Heart left ventricle (tissue), 16 donors: ENCODE measurements at places on chromosomes 16 and 17. TPM values are rescaled to one million over a fixed set of nuclear protein-coding genes. Genes with fewer than 3 reads are reported as not detected.
A peak's percentile ranks its signal among the peaks of the same experiment; 100 is the strongest.

DNA sequence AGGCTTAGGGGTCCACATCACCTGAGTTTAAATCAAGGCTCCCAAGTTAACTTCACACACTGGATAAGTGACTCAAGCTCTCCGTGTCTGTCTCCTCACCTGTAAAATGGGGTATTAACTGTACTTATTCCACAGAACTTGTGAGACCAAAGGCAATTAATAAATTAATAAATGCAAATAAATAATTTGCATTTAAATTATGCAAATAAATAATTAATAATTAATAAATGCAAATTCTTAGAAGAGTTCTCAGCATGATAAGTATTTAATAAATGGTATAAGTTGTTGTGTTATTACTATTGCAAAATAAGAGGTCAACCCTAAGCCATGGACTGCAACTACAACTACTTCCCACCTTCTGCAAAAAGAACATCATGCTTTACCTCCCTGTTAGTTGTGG lies 13.7 kb upstream of the CXCL16 start:
- no peak for DNase-seq

- DNase-seq: no peak
Measured at GRCh38 chr16:70359552-70359951, 12.8 kb downstream of the DDX19A start.

DNA sequence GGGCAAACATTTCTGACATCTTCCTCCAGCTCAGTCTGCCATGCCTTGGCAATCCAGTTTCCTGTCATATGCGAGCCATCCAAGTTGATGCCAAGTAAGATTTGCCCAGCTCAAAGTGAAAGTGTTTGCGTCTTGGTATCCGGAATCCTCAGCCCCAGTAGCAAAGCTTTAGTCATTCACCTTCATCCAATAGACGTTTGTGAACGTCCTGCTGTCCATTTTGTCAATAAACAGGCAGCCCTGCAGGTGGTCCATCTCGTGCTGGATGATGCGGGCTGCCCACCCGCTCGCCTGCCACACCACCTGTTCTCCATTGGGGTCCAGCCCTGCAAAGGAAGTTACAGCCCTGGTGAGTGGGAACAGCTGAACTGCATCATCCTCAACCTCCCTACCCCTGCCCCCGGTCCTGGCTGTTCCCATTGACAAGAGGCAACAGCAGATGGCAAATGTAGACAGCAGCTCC lies 1.5 kb downstream of the PDF start:
- no peak for DNase-seq

Gene HAS3
- polyA plus RNA-seq: 0.27 TPM

- no peak for DNase-seq
Measured at GRCh38 chr17:79457376-79457775, 153.5 kb downstream of the RBFOX3 start.

DNA sequence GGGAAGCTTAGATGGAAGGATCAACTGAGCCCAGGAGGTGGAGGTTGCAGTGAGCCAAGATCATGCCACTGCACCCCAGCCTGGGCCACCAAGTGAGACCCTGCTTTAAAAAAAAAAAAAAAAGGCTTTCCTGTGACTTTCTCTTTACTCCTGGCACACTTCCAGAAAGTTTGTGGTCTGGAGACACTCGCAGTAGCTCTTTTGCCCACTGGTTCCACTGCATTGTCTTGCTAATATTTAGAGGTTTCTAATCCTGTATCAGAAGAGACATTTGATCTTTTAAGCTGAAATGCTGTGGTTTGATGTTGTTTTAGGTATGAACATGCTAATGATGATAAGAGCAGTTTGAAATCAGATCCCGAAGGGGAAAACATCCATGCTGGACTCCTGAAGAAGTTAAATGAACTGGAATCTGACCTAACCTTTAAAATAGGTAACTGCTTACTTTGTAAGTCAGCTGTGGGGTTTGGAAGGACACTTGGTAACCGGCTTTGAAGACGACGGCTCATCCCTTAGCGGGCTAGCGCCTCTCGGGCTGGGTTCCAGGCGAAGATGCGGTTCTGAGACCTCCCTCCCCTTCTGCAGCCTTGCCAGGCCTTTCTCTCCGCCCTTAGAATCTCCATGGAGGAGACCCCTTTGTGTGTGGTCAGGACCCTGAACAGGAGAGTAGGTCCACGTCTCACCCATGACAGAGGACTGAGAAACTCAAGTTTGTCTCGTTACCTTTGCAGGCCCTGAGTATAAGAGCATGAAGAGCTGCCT lies 23.1 kb downstream of the NTAN1 start:
- no peak for DNase-seq

GRCh38 chr16:11915114-11915643 lies 577 bp downstream of the GSPT1 start:
- peak; percentile 44 for DNase-seq

- DNase-seq: no peak
Measured at GRCh38 chr17:68036304-68037147, 991 bp downstream of the KPNA2 start.

- DNase-seq: no peak
Measured at GRCh38 chr16:27310576-27311447, 3.0 kb upstream of the IL4R start.
